ENCODE measurements at places on chromosomes 1 and 21.
A peak's percentile ranks its signal among the peaks of the same experiment; 100 is the strongest.

DNA sequence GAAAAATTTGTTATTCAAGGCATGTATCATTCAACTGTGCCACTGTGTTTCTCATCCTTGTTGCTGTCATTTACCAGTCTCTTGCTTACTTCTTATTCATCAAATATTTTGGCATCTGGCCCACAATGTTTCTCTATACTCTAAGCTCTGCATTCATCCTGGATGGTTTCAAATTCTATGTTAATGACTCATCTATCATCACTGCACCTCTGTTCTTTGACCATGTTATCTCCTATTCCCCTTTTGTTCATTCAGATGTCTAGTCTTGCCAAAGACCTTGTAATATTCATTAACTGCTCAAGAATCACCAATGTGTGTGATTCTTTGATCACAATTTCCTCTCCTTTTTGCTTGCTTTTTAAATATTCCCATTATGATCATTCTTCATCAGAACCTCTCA, 54.6 kb upstream of the PRKACB start:
- DNase-seq, result no peak

- no peak for DNase-seq
Observed at GRCh38 chr1:209302779-209303568, 280.5 kb upstream of the CAMK1G start.

- no peak for DNase-seq
Observed at GRCh38 chr1:150444232-150444631, 43.0 kb upstream of the TARS2 start.

DNA sequence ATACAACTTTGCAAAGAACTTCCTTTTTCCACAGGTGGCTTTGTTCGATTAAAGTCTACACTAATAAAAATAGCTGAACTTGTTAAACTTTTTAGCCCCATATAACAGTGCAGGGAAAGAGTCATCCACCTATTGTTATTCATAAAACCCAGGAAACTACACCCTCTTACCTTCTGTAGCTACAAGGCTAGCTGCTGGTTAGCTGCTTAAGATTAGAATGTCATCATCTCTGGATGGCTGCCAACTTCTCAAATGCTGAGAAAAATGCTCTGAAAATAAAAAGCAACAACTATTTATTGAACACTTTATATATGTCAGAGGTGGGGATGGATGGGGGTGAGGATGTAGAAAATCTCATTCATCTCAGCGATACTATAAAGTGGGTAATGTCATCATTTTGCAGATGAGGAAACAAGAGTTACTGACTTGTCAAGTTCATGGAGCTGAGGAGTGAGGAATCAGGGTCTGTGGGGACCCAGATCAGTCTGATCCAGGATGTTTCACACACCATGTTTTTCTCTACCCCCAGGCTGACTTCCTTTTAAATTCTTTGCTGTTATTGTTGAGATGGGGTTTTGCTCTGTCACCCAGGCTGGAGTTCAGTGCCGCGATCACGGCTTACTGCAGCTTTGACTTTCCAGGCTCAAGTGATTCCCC, 17.1 kb downstream of the ATP5PF start:
- DNase-seq, result no peak

GRCh38 chr1:33180226-33180910, 1.5 kb downstream of the TRIM62 start:
- peak; percentile 76 for DNase-seq

- DNase-seq, result no peak
Observed at GRCh38 chr1:25705699-25706098, 89.1 kb downstream of the MAN1C1 start.

- DNase-seq, result no peak
Observed at GRCh38 chr1:19325368-19325957, 13.3 kb downstream of the SLC66A1 start.

- no peak for DNase-seq
Observed at GRCh38 chr1:47853059-47853458, 144.1 kb downstream of the TRABD2B start.

GRCh38 chr1:84853741-84854721, 39.0 kb downstream of the LPAR3 start:
- DNase-seq, result no peak

DNA sequence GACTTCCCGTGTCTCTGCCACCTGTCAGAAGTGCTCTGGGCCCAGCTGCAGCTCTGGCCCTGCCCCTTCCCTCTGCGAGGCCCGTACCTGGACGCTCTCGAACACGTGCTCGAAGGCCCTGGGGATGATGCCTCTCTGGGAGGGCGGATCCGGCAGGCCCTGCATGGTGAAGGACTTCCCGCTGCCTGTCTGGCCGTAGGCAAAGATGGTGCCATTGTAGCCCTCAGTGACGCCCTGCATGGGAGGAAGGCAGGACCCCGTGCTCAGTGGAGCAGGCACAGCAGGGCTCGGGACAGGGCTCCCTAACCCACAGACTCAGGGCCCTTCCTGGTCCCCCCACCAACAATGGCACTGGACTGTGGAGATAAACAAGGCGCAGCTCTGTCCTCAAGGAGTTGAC, 2.4 kb downstream of the KIF17 start:
- no peak for DNase-seq

DNA sequence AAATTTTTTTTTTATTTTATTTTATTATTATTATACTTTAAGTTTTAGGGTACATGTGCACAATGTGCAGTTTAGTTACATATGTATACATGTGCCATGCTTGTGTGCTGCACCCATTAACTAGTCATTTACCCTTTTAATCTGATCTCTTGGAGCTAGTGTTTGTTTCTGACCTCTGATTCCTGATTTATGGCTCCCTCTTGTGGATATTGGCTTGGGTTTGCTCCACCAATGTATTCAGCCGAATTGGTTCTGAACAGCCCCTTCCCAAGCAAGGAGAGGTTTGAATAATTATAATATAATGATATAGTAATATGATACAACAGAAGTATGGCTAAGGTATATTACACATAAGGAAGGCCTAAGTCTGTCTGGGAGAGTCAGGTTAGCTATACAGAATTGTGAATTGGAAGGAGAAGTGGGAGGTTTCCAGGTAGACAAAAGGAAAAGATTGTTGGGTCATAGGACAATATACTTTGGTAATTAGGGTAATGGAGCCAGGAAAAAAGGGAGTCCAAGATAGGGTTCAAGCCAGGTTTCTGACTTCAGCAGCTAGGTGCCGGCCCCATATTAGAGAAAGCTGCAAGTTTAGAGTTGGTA, 53.1 kb upstream of the HMCN1 start:
- no peak for DNase-seq

DNA sequence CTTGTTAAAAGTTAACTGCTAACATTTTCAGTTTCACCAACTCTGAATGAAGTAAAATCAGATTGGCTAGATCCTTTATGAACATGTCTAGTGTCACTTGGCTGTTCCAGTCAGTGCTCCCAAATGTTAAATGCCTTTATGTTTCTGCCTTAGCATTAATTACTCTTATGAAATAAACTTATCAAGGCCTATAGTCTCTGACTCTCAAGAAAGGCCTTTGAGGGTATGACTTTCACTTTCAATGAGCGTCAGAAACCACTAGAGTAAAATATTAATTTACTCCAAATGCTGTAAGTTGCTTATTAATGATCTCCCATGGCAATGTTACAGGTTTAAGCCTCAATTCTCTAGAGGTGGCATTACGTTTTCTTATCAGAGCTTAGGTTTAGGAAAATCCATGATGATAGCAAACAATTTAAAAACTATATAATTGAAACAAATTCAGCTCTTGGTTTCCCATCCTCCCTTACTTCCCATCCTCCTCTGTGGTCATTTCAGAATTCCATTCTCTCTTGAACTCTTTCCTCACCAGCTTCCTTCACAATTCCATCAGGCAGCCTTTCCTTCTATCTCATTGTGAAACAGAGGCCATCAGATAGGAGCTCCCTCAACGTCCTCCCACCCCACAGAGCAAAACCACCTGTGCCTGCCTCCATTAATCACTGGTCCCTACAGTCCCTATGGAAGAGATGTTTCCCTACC, 108.6 kb upstream of the COP1 start:
- DNase-seq, result no peak

DNA sequence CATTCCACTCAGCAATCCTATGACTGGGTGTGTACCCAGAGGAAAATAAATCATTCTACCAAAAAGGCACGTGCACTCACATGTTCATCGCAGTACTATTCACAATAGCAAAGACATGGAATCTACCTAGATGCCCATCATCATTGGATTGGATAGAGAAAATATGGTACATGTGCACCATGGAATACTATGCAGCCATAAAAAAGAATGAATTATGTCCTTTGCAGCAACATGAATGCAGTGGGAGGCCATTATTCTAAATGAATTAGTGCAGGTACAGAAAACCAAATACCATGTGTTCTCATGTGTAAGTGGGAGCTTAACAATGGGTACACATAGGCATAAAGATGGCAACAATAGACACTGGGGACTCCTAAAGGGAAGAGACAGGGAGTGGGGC, 39.9 kb upstream of the SLC35F3 start:
- no peak for DNase-seq

DNA sequence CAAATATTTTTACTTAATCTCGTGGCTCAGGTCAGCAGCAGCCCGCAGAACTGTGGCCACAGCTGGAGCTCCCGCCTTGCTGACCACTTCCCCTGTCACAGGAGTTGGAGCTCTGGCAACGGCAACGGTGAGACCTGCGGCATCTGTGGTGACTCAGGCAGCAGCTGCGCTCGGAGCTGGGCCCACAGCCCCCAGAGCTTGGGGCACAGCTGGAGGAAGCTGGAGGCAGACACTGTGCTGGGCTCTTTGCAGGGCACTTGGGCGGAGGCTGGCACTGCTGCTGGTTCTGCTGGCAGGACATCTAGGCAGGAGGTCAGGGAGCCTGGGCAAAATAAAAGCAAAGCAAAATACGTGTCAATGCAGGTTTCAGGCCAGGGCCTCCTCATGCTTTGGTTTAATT, at the start of gene LCE3A:
LCE3A (minus strand) TSS at position 301 of the 400 bp plus-strand sequence; CDS start at position 301, 0 bp downstream.
- no peak for DNase-seq

GRCh38 chr1:48761411-48761810, 15.3 kb downstream of the BEND5 start:
- no peak for DNase-seq

- DNase-seq, result no peak
Observed at GRCh38 chr1:98749152-98749756, 87.7 kb downstream of the SNX7 start.

DNA sequence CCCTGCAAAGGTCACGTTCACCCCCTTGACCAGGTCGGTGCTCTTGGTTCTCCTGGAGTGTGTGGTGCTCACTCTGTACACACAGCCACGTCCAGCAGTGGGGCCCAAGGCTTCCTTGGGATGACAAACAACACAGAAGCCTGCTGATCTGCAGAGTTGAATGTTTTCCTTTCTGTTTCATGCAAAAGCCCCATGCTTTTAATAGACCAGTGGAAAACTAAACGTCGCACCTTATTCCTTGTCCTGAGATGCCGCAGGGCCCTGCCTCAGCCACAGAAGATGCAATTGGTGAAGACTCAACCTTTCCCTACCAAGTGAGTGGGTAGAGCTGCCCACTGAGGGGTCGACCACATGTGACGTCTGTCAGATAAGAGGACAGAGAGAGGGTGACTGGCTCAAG, 5.8 kb upstream of the PDPN start:
- no peak for DNase-seq

Data from activated CD4-positive, alpha-beta T cell treated with anti-CD3 and anti-CD28 coated beads for 24 hours (primary cell).